ENCODE measurements at places on chromosomes 2 and 18.
A peak's percentile ranks its signal among the peaks of the same experiment; 100 is the strongest.

DNA sequence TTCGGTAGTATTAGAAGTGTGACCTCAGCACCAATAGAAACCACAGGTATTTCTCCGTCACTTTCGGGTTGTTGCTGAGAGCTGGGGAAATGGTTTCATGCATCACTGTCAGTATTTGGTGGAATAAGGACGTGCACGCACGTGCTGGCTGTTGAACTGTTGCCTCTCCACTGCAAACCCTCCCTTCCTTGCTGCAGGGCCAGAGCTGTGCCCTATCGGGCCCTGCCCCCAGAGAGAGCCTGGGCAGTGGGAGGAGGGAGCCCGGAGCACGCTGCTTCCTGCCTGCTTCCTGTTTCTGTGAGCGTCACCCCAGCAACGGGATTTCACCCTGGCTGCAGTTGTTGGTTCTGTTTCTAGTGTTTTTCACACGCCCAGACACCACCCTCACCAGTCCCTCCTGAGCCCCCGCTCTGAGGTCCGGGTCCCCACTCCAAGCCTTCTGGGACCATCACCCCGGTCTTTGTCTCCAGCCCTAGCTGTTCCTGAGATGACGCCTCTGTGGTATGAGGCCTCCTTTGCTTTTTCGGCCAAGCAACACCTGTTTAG lies 47.4 kb downstream of the LRRFIP1 start:
- DNase-seq, result no peak

DNA sequence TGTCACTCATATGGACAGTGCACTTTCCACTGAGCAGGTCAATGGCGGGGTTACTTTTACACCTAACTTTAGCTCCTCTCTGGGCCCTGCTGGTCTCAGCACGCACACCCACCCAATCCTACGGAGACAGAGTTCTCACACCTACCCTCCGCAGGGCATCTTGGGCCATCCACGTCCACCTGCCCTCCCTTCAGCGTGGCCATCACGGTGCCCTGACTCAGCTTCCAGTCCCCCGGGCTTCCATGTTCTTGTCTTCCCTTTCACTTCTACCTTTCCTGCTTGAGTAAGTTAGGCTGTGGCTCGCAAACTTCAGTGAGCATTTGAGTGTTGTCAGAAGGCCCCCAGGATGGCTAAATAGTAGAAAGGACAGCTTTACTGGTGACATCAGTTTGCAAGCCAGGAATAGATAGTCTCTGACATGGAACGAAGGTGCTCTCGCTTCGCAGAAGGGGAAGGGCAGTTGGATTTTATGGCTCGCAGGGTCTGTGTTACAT lies 232.4 kb downstream of the SEPTIN10 start:
- no peak for DNase-seq

GRCh38 chr18:29652797-29653196 lies 1389.7 kb downstream of the DSC3 start:
- DNase-seq, result no peak

DNA sequence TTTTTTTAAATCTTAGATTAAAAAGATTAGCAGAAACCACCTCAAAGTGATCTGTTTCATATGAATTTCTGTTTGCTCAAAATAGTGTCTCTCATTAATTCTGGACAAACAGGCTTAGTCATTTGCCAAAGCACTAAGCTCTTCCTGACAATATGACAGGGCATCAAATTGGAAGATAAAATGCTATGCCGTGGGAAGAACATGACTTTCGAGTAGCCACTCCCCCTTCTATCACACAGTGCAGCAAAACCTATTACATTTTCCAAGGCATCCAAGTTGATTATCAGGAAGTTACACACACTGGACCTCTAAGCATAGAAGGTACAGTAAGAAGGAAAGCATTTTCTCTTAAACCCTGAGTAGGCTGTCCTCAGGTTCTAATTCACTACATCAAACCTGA lies 89.5 kb downstream of the STK39 start:
- no peak for DNase-seq

DNA sequence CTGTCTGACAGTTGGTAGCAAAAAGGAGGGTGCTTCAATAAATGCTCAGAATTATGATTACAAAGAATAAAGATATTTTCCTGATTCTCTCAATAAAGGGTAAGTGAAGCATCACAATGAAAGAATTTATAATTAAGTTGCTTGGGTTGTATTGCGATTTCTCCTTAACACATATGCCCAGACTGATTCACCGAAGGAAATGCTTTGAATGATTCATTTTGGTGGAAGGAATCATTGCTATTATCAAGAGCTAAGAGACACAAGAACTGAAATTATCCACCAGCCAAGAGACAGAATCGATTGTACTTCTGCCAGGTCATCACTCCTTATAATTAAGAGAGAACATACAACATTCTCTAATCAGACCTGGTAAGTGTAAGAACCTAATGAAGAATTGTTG lies 301.4 kb downstream of the NR4A2 start:
- DNase-seq, result no peak

DNA sequence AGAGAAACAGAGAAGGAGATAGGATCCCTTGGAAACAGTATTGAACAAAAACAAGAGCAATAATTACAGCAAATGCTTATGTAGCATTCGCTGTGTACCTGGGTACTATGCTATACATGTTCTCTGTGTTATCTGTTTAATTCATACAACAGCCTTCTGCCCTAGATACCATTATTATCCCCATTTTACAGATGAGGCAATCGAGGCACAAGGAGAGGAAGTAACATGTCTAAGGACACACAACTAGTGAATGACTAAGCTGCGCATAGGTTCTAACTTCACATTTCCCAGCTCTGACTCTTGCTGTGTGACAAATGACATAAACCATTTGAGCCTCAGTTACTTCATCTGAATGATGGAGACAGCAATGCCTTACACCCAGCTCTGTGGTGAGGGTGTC lies 70.5 kb downstream of the VSNL1 start:
- no peak for DNase-seq

DNA sequence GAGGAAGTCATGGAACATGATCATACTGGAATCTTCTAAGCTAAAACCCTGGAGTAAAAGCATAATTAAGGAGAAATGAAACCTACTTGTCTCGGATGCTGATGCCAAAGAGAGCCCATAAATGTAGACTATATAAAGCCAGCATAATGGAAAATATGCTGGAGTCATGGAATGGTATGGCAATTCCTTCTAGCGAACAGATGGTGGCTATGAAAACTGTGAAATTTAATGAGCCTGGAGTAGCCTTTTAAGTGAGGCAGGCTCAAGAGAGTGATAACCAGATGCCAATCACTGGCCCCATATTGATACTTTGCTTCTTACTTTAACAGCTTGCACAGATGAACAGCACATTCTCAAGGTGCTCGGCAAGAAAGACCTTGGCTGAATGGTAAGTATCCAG lies 206.3 kb downstream of the PID1 start:
- no peak for DNase-seq

DNA sequence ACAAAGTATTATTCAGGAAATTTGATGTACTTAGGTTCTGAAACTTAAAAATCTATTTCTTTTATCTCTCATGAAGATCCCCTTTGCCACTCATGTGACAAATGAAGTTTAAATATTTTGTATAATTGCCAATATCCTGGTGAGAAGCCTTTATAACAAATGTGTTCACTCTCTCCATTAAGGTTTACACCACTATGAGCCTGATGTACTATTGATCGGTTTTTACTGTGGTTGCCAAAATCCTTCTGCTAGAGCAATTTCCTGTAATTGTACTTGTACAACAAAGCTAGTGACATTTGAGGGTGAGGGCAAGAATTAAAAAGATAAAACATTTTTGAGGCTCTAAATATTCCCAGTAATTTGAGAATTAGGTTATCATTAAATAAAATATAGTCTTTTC lies 222.3 kb upstream of the CDH19 start:
- no peak for DNase-seq

- DNase-seq, result no peak
Measured at GRCh38 chr2:80335411-80335810, 30.9 kb upstream of the LRRTM1 start.

- DNase-seq, result no peak
Measured at GRCh38 chr2:233120459-233120858, 60.3 kb downstream of the INPP5D start.

GRCh38 chr2:239804161-239805042 lies 220.7 kb downstream of the NDUFA10 start:
- no peak for DNase-seq

DNA sequence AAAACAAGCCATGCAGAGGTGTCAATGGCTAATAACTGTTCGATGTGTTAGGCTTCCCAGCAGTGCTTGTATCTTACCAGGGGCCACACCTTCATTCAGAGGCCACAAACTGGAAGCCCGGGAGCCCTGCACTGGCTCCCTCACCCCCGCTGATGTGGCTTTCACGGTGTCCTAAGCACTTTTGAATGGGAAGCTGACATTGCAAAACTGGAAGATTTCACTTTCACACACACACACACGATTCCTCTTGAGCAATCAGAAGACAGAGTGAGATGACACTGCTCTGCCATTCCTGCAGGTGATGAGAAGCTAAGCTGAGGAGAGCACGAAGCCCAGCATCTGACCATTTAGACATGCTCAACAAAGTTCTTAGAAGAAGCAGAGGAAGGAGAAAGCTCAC lies 8.6 kb upstream of the ZNF407 start:
- no peak for DNase-seq

- DNase-seq, result no peak
Measured at GRCh38 chr18:78704971-78705461, 274.6 kb upstream of the SALL3 start.

GRCh38 chr18:36582988-36583745 lies 245.6 kb downstream of the TPGS2 start:
- no peak for DNase-seq

- no peak for DNase-seq
Measured at GRCh38 chr2:190444976-190445375, 36.8 kb downstream of the MFSD6 start.

DNA sequence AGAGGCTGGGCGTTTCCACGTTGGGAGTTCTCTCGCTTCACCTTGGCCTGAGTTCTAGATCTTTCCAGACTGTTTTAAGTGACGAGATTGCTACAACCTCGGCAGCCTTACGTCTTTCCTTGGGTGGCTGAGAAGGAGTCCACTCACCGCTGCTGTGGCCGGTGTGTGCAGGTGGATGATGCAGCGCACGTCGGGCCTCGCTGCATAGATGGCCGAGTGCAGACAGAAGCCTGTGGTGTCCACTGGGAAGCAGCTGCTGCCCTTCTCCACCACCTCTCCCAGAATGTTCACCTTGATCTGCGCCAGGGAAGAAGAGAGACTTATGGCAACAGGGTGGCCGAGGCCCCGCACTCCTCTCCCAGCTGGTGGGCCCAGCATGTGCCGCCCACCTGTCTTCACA lies 75.7 kb downstream of the ADD2 start:
- no peak for DNase-seq

- no peak for DNase-seq
Measured at GRCh38 chr2:181785691-181786344, 105.5 kb upstream of the NEUROD1 start.

DNA sequence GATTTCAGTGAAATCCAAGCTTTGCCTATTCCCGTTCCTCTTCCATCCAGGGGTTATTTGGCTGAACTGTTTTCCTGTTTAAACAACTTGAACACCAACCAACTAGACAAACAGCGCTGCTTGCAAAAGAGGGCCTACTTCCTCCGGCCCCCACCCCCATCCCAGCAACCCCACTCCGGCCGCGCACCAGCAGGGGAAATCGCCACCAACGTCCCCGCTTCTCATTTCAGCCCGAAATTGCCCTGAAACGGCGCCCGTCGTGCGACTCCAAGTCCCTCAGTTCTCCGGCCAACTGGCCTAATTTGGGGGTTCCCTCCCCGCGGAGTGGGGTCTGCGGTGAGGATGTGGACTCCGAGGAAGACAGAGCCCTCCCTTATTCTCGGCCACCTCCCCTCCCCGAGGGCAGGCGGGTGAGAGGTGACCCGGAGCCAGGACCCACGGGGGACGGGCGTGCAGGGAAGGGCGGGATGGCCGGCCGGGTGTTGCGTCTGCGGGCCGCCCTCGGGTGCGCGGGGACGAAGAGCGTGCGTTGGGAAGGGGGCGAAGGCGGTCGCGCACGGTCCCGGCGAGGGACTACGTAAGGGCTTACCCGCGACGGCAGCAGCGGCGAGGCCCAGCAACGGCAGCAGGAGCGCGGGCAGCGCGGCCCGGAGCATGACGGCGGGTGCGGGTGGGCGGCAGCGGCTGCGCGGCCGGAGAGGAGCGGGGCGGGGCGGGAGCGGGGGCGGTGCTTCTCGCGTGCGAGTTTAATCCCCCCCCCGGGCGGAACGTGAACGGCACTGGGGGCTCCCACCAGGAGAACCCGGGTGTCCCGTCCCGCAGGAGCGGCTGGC lies at the start of gene CD302:
CD302 (minus strand) TSS at position 666 of the 833 bp plus-strand sequence; CDS start at position 656, 10 bp downstream.
- peak; percentile 8 for DNase-seq

GRCh38 chr2:203631068-203631757 lies 75.2 kb upstream of the CD28 start:
- DNase-seq, result no peak

- no peak for DNase-seq
Measured at GRCh38 chr2:38147333-38148121, 71.6 kb upstream of the CYP1B1 start.

DNA sequence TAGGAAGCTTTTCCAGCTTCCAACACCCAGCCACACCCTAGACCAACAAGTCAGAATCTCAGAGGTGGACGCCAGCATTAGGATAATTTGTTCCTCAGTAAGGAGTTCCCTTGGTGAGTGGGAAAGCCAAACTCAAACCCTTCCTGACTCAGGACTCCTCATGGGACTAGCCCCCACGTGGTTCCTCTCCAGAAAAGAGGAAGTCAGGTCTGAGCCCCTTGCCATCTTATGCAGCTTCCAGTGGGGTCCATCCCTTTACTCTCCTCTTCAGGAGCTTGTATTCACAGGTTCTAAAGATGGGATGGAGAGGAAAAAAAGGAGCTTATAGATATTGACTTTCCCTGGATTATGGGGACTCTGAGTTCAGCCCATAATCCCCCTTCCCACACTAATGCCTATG lies 14.8 kb upstream of the NOTO start:
- no peak for DNase-seq

DNA sequence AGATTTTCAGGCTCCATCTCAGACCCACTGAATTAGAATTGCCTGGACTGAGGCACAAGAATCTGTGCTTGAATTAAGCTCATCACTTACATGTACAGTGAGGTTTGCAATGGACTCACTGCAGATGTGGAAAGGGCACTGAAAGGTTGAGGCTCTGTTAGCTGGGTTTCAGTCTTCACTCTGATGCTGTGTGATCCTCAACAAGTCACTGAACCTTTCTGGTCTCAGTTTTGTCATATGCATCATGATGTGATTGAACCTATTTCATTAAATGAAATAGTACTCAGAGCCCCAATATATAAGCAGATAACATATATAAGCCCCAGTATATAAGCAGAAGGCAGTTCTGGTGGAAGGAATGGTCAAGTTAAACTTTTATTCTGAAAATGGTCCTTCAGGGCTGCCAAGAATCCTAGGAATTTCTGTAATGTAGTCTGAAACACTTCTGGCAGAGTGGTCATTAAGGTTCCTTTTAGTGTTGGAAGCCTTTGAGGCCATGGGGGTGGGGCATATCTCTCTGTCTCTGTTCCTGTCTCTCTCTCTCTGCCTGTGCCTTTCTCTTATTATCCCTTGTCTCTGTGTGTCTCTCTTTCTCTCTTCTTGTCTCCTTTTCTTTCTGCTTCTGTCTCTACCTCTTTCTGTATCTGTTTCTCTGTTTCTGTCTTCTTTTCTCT lies 110.4 kb downstream of the ADCYAP1 start:
- no peak for DNase-seq
